Activated effector memory CD4-positive, alpha-beta T cell treated with Interleukin-2 at 50 U/mL for 16 hours (primary cell): ENCODE measurements at places on chromosomes 3 and 15.
A peak's percentile ranks its signal among the peaks of the same experiment; 100 is the strongest.

DNA sequence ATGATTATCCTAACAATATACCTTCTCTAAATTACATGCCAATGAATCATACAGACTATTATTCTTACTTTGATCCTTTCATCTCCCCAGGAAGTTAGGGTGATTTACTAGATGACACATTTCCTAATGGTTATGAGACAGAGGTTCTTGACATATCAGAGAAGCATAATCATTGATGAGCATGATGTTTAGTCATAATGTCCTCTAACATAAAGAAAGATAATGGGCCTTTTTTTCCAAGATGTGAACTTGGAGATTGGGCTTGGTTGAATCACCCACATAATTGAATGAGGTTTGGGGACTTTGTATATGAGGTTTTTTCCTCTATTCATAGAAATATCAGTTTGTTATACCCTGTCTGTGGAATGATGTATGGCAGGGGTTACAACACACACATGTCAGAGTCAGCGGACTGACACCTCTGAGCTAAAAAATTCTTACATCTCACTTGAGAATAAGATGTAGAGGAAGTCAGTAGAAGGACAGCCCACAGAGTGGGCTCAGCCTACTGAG lies 69.7 kb upstream of the DCBLD2 start:
- no peak for DNase-seq

GRCh38 chr3:113264283-113265131 lies 53.1 kb downstream of the BOC start:
- no peak for DNase-seq

DNA sequence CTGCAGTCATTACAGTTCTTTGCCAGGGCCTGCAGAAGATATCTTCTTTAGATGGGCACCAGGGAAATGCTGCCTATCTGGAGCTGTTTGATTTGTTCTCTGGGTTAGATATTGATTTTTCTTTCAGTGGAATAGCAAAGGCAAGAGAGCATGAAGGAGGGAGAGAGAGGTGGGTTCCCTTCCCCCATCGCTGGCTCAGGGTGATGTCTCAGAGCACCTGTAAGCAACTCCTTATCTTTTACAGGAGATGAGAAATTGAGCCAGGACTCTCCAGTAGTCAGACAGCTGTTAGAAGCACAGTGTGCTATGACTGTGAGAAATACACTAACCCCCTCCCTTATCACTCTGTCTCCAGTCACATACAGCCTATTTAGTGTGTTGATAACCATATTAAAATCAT lies 89.3 kb upstream of the SLC24A5 start:
- no peak for DNase-seq

DNA sequence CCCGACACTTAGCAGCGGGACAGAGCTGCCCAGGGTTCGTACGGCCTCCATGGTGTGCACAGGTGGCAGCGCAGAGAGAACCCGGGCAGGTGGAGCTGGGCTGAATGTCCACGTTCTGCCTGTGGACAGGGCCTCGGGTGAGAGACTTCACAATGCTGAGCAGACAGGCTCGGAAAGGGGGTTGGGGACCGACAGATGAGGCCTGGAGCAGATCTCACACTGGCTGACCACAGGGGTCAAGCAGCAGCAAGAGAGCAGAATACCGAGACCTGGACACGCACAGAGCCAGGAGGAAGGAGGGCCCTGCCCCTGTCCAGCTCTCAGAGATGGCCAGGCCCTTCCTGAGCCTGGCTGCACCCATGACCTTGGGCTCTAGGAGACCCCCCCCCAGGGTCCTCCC lies 83.0 kb downstream of the VGLL4 start:
- DNase-seq: no peak

GRCh38 chr3:152322756-152323155 lies 54.0 kb downstream of the MBNL1 start:
- DNase-seq: no peak

GRCh38 chr15:51709031-51709430 lies 27.7 kb downstream of the SCG3 start:
- no peak for DNase-seq

- no peak for DNase-seq
Measured at GRCh38 chr3:146536681-146537080, 7.7 kb downstream of the PLSCR1 start.

GRCh38 chr3:25911525-25912295 lies 121.8 kb downstream of the OXSM start:
- no peak for DNase-seq

DNA sequence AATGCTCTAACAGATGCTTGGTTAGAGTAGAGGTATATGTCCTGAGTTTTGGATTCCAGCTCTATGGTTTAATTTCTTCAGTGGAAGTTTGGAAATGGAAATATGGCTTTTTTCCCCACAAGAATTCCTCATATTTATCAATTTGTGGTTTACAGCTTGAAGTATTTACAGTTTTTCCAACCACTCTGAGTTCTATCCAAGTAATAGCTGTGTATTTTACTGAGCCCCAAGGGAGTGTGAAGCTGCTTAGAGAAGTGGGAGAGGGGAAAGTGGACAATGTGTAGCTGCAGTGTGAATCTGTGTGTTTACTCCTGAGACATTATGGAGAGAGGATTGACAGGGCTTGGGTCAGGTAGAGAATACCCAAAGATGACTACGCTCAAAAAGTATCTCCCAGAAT lies 54.5 kb downstream of the NEK11 start:
- DNase-seq: no peak

DNA sequence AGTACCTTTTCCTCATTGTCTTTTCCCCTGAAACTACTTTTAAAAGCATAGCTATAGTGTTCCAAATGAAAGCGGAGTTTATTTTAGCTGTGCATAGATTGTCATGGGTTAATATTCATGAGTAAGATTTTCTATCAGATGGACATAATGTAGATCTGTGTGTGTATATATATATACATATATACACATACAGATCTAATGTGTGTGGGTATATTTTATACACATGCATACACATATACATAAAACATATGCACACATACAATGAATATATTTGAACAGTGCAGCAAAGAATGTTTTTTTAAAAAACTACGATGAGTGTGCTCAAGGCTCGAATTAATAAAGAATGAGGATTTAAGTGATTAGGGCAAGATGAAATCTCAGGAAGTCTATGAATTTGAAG lies 328.3 kb upstream of the IL12A start:
- DNase-seq: no peak

DNA sequence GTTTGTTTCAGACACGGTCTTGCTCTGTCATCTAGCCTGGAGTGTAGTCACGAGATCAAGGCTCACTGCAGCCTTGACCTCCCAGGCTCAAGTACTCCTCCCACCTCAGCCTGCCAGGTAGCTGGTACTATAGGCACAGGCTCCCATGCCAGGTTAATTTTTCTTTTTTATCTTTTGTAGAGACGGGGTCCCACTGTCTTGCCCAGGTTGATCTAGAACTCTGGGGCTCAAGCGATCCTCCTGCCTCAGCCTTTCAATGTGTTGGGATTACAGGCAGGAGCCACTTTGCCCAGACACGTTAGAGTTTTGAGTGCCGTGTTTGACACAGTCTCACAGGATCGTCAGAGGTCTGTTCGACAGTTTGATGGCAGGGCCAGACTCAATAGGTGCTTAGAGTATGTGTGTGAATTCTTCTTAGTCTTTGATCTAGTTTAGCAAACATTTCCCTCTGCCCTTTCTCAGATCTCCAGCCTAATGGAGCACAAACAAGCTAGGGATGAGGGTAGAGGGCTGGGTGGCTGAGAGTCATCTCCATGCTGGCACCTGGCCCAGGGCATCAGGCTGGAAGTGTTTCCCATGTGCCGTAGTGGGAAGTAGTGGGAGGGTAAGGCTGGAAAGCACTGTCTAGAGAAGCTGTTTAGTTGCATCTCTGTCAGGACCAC lies 66.1 kb upstream of the DLG1 start:
- DNase-seq: no peak

- DNase-seq: no peak
Measured at GRCh38 chr3:171444001-171444690, 16.1 kb downstream of the TNIK start.

DNA sequence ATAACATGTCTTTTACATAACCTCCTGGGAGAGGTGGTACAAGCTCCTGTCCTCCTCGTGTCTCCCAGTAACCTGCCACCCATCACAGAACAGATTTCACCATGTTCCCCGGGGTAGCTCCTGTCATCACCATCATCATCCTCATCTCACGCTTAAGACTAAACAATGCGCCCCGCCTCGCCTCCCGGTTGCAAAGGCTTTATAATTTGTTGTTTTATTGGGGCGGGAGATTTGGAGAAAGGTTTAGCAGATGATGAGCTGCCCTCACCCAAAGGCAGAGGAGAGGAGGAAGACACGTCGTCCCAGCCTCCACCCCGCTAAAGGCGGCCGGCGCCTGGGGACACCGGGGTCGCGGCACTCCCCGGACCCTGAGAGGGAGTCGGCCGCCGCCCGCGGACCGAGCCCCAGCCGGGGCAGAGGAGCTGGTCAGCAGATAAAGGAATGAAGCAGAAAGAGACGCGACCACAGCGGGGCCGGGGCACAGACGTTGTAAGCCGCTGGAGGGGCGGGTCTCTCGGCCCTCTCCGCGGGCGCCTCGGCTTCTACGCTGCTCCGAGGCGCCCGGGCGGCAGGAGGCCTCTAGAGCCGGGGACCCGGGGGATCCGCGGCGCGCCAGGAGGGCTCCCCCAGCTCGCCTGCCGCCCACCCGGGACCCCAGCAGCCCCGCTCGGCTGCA lies 589 bp downstream of the HERC1 start:
- peak; percentile 12 for DNase-seq

GRCh38 chr3:114451051-114451451 lies 157.2 kb downstream of the TIGIT start:
- no peak for DNase-seq

- no peak for DNase-seq
Measured at GRCh38 chr3:64176461-64176996, 48.7 kb downstream of the PRICKLE2 start.

GRCh38 chr3:107979538-107979937 lies 111.3 kb downstream of the CD47 start:
- DNase-seq: no peak

DNA sequence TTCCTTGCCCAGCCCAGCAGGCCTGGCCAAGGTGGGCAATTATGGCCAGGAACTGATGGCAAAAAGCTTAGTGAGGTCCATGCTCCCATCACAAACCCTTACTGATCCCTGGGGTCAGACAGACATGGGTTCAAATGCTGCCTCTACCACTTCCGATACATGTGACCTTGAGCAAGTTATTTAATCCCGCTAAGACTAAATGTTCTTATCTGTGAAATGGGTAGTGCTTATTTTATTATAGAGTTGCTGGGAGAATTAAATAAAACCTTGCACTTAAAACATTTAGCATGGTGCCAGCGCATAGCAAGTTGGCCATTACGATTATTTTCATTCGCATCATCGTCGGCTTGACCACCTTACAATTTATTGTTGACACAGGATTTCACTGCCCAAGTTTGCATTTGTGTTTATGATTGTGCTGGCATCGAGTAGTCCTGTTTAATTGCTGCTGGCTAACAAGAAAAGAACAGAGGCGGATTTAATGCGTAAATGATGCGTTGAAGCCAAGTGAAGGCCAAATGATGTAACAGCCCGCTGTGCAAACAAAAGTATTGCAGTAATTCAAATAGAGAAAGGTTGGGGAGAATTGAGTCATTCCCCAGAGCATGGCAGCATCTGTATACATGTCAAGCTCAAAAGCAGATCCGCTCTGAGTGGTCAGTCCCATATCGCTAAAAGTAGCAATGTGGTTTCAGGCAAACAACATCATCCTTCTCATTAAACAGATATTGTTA lies 7.3 kb upstream of the FURIN start:
- DNase-seq: no peak

DNA sequence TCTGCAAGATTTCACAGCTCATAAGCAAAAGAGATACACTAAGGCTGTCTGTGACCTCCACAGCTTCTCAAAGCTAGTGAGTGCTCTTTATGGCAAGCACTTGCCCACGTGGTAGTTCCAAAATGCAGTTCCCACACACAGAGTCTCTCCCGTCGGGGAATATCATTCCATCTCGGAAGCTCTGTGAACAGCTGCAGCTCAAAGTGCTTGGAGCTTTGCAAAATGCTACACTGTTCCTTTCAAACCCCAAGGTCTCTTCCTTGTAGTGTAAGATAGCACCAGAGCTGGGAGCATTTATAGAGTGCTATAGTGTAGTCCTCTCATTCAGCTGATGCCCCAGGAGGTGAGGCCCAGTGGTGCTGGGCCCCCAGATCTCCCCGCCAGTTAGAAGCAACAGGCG lies 36.1 kb downstream of the ST6GAL1 start:
- DNase-seq: no peak

GRCh38 chr3:140617135-140617534 lies 60.7 kb upstream of the TRIM42 start:
- no peak for DNase-seq

GRCh38 chr3:144923046-144923775 lies 951.6 kb downstream of the DIPK2A start:
- DNase-seq: no peak

DNA sequence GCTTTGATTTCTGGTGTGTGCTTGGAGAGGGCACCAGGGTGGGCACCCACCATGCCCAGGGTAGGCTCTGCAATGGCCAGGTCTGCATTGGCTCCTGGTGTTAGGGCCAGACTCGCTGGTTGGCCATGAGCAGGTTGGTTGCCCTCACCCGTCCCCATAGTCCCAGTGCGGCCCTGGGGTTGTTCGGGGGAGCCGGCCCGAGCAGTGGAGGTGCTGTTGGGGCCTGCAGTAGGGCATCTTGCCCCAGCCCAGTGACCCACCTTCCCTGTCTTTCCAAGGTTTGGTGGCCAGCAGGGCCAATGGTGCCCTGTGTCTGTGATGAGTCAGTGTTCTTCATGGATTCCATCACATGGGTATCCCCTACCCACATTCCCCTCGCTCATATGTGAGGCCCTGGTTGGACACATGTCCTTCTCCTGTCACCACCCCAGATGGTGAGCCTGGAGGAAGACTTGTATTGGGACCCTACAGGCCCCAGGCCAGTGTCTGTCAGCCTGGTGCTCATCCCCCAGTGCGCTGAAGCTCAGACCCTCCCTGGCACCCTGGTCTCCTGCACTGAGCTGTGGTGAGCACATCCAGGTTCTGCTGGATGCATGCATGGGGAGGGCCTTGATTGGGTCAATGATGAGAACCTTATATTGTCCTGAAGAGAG lies 190.1 kb downstream of the UBE3A start:
- no peak for DNase-seq

GRCh38 chr15:49718234-49718633 lies 97.4 kb downstream of the DTWD1 start:
- no peak for DNase-seq

DNA sequence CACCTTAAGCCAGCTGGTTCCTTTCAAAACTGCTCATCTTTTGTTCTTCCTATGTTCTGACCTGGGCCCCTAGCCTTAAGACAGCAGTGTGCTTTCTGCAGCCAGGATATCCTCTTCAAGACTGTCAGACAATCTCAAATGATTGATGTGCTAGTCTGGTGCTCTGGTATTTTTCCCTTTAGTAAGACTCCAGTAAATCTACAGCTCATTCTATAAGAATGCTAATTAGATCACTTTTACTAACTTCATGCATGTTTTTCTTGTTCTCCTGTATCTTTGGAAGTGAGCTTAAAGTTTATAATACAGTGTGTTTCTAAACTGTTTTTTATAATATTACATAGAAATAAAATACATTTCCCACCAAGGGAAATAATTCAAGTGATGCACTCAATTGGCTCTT lies 220.9 kb upstream of the NANOGP8 start:
- DNase-seq: no peak
